Stimulated activated CD8-positive, alpha-beta memory T cell treated with anti-CD3 and anti-CD28 coated beads, Interleukin-7, amount 100 ng/mL, for 24 hours (primary cell): ENCODE measurements at places on chromosomes 12 and 14.

- no peak for DNase-seq
These were observed 11.9 kb downstream of the NUP37 start for GRCh38 chr12:102107970-102108369.

GRCh38 chr12:6367065-6367968 lies 8.0 kb downstream of the SCNN1A start:
- DNase-seq = no peak

GRCh38 chr12:1373901-1374735 lies 220.3 kb downstream of the FBXL14 start:
- DNase-seq = no peak

DNA sequence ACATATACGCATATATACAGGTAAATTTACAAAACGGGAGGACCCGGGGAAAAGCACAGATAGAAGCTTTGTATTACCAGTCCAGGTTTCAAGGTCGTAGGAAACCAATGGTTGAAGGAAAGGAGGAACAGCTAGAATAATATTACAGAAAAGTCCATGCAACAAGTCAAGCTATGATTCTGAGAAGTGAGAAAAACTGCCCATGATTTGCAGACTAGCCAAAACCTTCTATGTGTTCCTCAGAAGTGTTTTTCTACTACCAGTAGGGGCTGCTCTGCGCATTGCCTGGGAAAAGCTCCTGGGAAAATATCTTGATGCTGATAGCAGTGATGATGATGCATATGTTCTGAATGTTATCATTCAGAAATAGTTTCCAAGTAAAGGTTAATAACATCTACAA lies 2.2 kb downstream of the PDZRN4 start:
- DNase-seq = no peak

- no peak for DNase-seq
These were observed 6.8 kb downstream of the GLIPR1 start for GRCh38 chr12:75487308-75487707.

DNA sequence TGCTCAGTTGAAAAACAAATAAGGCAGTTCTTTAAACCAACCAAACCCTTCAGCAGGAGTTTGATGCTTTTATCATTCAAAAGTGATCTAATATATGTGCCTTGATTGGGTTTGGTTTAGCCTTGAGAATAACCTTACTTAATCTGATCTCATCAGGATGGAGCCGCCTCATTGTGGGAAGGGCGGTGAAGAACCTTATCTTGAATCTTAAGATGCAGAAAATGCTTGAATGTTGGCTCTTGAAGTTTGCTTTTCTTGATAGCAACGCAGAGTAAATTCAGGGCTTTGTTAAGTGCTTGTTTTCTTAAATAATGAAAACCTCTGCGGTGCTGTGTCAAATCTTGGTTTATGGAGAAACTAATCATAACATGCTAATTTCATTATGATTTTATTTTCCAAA lies 138.2 kb downstream of the MON2 start:
- DNase-seq = no peak

GRCh38 chr14:56205881-56206280 lies 87.7 kb downstream of the PELI2 start:
- DNase-seq = no peak

DNA sequence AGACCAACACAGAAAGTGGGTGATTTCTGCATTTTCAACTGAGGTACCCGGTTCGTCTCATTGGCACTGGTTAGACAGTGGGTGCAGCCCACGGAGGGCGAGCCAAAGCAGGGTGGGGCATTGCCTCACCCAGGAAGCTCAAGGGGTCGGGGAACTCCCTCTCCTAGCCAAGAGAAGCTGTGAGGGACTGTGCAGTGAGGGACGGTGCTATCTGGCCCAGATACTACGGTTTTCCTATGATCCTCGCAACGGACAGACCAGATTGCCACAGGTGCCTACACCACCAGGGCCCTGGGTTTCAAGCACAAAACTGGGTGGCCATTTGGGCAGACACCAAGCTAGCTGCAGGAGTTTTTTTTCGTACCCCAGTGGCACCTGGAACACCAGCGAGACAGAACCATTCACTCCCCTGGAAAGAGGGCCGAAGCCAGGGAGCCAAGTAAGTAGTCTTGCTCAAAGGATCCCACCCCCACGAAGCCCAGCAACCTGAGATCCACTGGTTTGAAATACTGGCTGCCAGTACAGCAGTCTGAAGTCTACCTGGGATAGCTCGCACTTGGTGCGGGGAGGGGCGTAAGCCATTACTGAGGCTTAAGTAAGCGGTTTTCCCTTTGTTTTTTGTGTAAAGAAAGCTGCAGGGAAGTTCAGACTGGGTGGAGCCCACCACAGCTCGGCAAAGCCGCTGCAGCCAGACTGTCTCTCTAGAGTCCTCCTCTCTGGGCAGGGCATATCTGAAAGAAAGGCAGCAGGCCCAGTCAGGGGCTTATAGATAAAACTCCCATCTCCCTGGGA lies 25.5 kb upstream of the NAA30 start:
- no peak for DNase-seq
